RPMI7951 (cell line): ENCODE measurements at places on chromosomes 2 and 18. TPM values are rescaled to one million over a fixed set of nuclear protein-coding genes. Genes with fewer than 3 reads are reported as not detected.

DNA sequence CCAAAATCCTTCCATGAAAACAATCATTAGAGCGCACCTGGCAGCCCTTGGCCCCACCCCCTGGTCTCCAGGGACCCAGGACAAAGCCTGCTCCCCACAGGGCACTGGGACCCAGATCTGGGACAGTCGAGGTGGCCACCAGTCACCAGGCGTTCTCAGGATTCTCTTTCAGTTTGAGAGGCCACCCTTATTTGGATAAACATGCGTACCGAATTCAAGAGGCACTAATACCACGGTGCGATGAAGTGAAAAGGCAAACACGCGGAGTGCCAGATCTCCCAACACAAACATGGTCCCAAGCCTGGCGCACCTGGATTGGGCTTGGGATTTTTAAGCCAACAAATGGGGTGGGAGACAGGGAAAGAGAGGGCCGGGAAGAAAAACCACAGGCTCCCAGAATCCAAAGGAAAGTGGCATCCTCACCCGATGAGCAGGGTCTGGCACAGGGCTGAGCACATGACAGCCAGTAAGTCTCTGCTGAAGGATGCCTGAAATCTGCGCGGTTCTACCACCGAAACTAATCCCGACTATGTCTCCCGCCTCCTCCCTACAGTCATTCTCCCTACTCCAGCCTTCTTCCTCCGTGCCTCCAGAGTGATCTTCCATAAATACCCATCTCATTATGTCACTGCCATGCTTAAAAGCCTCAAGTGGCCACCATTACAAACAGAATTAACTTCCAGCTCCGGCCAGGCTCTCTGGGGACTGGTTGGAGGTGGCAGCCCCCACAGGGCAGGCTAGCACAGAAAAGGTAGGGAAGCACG is 60.9 kb upstream of the KLHL29 start:
- DNase-seq = no peak

DNA sequence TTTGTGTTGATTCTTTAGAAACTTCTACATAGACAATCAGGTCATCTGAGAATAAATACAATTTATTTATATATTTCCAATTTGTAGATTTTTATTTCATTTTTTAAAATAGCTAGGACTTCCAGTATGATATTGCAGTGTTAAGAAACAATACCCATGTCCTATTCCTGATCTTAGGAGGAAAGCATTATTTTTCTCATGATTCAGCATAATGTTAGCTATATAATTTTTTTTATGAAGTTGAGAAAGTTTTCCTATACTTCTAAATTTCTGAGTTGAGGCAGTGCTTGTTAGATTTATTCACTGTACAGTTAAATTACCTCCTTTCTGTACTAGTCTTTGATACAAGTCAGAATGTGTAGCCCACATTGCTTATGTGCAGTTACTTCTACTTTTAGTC is 595.7 kb upstream of the HS6ST1 start:
- DNase-seq = no peak

- no peak for DNase-seq
Measured at GRCh38 chr2:228066126-228066798, 115.2 kb downstream of the SPHKAP start.

DNA sequence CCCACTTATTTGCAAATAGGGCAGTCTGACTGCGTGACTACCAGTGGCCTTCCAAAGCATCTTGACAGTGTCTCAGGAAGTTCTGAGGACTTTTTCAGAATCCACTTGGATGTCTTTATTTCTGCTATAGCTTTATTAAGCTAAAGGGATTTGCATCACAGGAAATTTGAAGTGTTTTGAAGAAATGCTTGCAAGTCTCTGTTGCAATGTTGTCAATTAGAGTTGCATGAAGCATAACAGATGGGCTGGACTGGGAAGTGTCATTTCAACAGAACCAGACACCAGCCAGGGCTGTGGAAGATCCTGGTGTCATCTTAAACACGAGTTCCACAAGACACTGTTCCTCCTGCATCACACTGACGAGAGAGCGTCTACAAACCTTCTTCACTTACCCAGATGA is 224.5 kb downstream of the EN1 start:
- no peak for DNase-seq

DNA sequence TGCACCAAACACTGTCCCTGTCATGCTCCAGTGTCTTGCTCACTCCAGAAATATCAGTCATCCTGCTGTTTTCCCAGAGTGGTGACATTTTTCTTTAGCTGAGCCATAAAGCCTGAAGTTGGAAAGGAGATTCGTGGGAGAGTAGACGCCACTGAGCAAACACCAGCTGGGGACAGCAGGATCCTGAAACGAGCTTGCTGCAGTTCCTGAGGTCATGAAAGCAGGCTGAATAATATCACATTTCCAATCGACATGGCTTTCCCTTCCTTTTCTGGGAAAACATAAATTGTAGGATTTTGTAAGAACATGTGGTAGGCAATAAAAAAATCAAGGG is 276.4 kb downstream of the CDCA7 start:
- DNase-seq = peak; percentile 51

DNA sequence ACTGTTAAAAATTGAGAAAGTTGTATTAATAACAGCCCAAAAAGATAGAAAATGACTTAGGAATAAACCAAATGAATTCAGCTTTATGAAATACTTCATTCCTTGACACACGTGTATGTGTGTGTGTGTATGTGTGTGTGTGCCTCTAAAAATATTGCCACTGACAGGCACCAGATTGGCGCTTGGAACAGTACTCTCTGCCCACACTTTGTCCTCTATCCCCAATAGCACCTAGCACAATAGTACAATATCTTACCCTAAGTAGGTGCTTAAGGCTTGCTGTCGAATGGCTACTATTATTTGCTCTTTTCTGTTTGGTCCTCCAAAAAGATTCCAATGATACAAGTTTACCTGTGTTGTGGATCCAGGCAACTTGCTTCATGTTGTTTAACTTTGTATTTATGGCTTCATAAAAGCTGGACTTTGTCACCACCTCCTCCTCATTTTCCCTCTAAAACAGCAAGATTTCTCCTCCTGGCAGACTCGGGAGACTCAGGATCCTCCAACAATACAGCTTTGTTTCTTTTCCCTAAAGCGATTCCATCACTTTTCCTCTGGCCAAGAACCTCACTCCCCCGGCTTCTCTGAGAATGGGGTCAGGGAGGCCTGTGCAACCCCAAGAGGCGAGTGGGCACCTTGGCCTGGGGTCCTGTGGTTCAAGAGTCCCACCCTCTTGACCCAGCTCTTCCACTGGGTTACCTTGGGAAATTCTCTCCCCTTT is 43.3 kb upstream of the LCLAT1 start:
- no peak for DNase-seq

GRCh38 chr2:147558620-147559019 is 286.2 kb upstream of the ACVR2A start:
- DNase-seq = no peak

- peak; percentile 69 for DNase-seq
Measured at GRCh38 chr18:23143815-23144261, 8.6 kb downstream of the CABLES1 start.

GRCh38 chr2:219291394-219291793 is 12.2 kb downstream of the DNAJB2 start:
- DNase-seq = no peak

GRCh38 chr2:16135196-16135912 is 195.0 kb downstream of the MYCN start:
- no peak for DNase-seq

- DNase-seq = no peak
Measured at GRCh38 chr2:239339726-239340601, 60.9 kb downstream of the HDAC4 start.

- DNase-seq = peak; percentile 86
Measured at GRCh38 chr2:38187541-38188011, 111.6 kb upstream of the CYP1B1 start.

DNA sequence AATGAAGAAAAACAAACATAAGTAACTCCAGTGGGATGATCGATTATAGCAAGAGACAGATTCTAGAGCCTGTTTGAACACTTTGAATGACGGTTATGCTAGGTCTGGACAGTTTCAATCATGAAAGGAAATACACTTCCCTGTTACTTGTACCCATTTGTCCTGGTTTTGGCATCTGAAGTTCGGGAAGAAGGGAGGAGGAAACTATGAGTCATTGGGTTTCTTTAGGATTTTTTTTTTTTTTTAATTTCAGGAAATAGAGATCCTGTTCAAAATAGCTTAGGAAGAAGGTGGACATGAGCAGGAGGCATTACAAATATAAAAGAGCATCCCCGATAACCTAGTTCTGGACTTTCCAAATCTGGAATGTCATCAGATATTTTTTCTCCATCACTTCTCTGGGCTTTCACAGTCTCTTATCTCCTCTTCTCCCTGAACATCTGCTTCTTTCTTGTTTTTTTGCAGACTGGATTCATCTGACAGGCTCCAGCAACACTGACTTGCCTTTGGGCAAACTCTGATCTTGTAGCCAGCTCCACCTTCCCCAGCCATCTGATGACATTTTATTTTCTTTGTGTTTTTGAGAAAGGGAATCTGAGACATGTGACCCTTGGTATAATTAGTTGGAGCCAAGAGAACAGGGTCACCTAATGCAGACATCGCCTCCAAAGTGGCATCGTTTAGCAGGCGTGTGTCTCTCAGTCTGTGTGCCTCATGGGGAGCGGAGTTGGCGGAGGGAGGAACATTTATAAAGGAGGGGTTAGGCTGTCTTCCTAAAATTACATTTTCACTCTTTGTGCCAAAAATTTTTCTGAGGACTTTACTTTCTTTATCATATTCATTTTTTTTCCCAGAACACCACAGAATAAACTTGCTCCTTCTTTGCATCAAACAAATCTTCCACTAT is 195.3 kb upstream of the EPHA4 start:
- no peak for DNase-seq

- DNase-seq = no peak
Measured at GRCh38 chr2:8550481-8550880, 131.4 kb upstream of the ID2 start.

DNA sequence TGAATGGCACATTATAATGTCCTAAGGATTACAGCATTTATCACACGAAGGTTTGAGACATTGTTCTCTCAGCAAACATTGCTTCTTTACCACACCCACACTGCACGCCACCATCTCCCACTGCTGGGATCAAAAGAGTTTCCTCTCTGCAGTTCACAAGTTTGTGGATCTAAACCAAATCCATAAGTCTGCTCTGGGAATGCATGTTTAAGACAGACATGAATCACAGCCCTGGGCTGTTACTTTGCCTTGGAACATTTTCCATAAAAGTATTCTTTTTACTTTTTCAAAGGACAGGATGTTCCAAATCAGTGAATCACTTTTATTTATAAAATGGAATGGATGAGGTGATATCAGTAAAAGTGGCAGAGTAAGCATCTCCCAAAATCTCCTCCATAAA is 36.1 kb downstream of the STPG4 start:
- DNase-seq = peak; percentile 84

GRCh38 chr18:46281185-46282176 is 177.3 kb downstream of the HAUS1 start:
- DNase-seq = peak; percentile 60

- no peak for DNase-seq
Measured at GRCh38 chr2:201969241-201969937, 64.3 kb upstream of the FZD7 start.

Gene L3MBTL4
- total RNA-seq = under 0.01 TPM in 1 of 2 replicates, not detected in the other

Gene ZNF396
- 1.1 and 2.2 TPM in 2 replicates for total RNA-seq

Gene SMYD1
- total RNA-seq = not detected in 2 replicates
